ENCODE measurements at places on chromosomes 2 and 18. TPM values are rescaled to one million over a fixed set of nuclear protein-coding genes. Genes with fewer than 3 reads are reported as not detected.

- H3K27ac ChIP-seq: no peak overlapping the region
- H3K27me3 ChIP-seq: no peaks in the 10 kb centered on the region
- H3K4me1 ChIP-seq: no peaks in the 10 kb centered on the region
- DNase-seq: no peak
- H3K36me3 ChIP-seq: no peaks in the 10 kb centered on the region
- H3K4me3 ChIP-seq: no peak overlapping the region
Observed at GRCh38 chr2:112831513-112831845, 5.1 kb downstream of the IL1B start.

MSH6 gene
- 80.7 TPM for total RNA-seq

DNA sequence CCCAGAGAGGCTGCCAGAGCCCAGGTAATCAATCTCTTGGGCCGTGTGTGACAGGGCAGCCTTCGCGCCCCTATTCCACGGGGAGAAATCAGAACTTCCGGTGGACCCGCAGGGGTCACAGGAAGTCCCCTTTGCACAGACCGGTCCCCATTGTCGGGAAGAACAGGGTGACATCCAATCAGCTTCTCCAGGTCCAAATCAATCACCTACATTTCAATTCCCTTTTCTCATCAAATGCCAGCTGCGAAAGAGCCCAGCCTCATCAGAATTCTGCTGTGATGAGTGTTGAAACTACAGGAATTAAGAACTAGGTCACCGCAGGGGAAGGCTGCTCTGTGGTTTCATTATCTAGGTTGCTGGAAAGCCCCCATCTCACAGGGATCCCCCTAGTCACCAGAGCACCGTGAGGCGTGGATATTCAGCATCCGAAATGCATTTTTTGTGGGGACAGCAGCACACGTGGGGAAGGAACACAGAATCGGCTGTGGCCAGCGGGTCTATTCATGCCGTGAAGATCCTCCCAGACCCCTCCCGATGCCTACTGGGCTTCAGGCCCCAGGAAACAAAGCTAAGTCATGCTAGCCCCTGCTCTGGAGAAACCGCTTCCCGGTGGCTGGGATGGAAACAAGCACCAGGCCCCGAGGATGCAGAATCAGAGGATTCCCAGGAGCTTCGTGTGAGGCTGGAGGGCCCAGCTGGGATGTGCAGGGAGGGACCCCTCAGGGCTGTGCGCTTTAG is 193.7 kb upstream of the ID2 start:
- DNase-seq: no peak
- no peaks in the 10 kb centered on the region for H3K36me3 ChIP-seq
- no peak overlapping the region for H3K27ac ChIP-seq

DNA sequence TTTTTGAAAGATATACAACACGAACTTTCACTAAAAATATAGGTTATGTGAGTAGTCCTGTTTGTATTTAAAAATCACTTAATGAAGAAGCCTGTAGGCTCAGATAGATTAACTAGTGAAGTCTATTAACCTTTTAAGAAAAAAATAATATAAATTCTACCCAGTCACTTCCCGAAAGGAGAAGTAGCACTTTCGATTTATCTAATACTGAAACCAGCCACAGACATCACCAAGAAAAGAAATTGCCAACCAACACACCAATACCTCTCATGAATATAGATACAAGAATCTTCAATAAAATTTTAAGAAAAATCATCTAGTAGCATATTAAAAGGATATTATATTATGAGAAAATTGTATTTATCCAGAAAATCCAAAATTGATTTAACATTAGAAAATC is 160.5 kb downstream of the GALNT13 start:
- no peak for DNase-seq
- H3K36me3 ChIP-seq: no peaks in the 10 kb centered on the region
- H3K27ac ChIP-seq: no peak overlapping the region
- H3K4me1 ChIP-seq: no peaks in the 10 kb centered on the region

ZNF521 gene
- 442 TPM for total RNA-seq

SPC25 gene
- total RNA-seq: 3.3 TPM

GRCh38 chr2:26911911-26912861 is 58.3 kb upstream of the MAPRE3 start:
- no peak overlapping the region for H3K27ac ChIP-seq
- no peak overlapping the region for H3K4me3 ChIP-seq
- peaks cover 55% of the 10 kb centered on the region for H3K4me1 ChIP-seq
- H3K27me3 ChIP-seq: no peaks in the 10 kb centered on the region

RNU2-63P gene
- total RNA-seq: not detected

TIA1 gene
- total RNA-seq: 135 TPM

DNA sequence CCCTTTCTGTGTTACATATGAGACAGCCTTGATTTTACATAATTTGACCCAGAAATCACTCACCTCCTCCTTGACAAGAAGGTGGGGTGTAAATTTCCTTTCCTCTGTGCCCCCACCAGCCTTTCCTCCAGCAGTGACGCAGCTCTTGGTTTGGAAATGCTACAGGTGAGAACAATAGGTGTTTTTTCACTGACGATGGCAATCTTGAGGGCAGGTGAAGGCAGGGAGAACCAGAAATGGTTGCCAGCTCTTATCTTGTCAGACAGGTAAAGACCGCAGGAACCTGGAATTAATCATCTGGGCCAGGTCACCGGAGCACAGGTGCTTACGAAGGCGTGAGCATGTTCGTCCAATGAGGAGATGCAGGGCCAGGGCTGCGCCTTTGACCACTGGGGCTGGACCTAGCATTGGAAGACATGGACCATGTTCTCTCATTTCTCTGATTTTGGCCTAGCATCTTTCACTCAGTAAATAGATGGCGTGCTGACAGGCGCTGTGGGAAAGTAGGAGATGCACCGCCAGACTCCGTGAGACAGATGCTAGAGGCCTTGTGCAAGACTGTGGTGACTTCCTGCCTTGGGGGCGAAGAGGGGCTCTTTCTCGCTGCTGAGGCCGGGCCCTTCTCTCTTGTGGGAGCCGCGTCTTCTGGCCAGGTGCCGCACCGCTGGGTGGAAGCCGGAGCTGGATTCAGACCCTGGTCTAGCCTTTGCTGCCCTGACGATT is 4.0 kb downstream of the CIDEA start:
- H3K4me3 ChIP-seq: no peak overlapping the region
- no peak overlapping the region for H3K27ac ChIP-seq
- no peaks in the 10 kb centered on the region for H3K36me3 ChIP-seq

- no peaks in the 10 kb centered on the region for H3K4me1 ChIP-seq
- no peak overlapping the region for H3K27ac ChIP-seq
- H3K27me3 ChIP-seq: no peaks in the 10 kb centered on the region
- H3K36me3 ChIP-seq: no peaks in the 10 kb centered on the region
- no peak overlapping the region for H3K4me3 ChIP-seq
Observed at GRCh38 chr18:78074400-78075020, 824.9 kb downstream of the GALR1 start.

DNA sequence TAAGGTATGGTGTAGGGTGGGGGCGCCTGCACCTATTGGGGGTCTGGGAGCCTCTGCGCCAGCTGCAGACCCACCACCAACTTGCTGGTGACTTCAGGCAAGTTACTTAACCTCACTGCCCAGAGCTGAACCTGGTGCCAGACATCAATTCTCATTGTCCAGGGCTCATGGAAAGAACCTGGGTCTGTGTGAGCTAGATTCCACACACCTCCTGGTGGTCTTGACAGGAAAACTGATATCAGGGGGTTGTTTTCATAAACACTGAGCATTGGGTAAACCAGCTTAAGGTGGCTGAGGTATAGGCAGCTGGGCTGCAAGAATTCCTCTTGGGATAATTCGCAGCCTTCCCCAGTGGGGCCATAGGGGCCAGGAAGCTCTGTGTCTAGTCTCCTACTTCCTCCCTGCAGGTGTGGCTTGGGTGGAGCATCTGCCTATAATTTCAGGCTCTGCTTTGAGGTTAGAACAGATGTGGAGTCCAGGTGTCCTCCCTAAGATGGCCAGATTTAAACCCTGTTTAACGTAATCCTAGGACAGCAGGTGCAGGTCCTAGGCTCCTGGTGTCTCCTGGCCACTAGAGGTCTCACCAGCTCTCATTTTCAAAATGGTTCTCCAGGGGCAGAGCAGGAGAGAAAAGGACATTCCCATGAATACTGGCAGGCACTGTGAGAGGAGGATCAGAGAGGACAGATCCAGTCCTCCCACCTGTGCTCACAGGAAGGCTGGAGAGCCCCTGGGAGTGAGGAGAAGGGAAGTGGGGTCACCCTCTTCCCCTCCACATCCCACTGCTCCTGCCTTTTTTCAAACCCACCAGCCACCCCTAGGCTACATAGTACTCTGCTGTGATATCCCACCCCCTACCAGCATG is 100.4 kb upstream of the SMAD2 start:
- no peaks in the 10 kb centered on the region for H3K27me3 ChIP-seq
- H3K36me3 ChIP-seq: no peaks in the 10 kb centered on the region
- DNase-seq: peak; percentile 73
- no peak overlapping the region for H3K4me3 ChIP-seq
- no peak overlapping the region for H3K27ac ChIP-seq

GRCh38 chr2:210844016-210844415 is 287.6 kb downstream of the CPS1 start:
- peaks cover under 1% of the 10 kb centered on the region for H3K4me1 ChIP-seq
- no peaks in the 10 kb centered on the region for H3K36me3 ChIP-seq
- no peak for DNase-seq
- H3K27ac ChIP-seq: no peak overlapping the region

ACOXL gene
- 1.7 TPM for total RNA-seq

- peaks cover 12% of the 10 kb centered on the region for H3K4me1 ChIP-seq
- no peak overlapping the region for H3K27ac ChIP-seq
- H3K4me3 ChIP-seq: no peak overlapping the region
- no peaks in the 10 kb centered on the region for H3K36me3 ChIP-seq
Observed at GRCh38 chr18:50793641-50794565, 25.9 kb downstream of the MRO start.

TUBA3E gene
- total RNA-seq: not detected

POTEJ gene
- 1.1 TPM for total RNA-seq

- no peak for DNase-seq
- H3K36me3 ChIP-seq: no peaks in the 10 kb centered on the region
- H3K27ac ChIP-seq: no peak overlapping the region
- no peak overlapping the region for H3K4me3 ChIP-seq
Observed at GRCh38 chr2:26522325-26522724, 44.4 kb upstream of the OTOF start.

GRCh38 chr2:85892216-85892944 is 3.6 kb upstream of the ST3GAL5 start:
- no peaks in the 10 kb centered on the region for H3K36me3 ChIP-seq
- H3K27me3 ChIP-seq: no peaks in the 10 kb centered on the region
- H3K4me3 ChIP-seq: no peak overlapping the region
- DNase-seq: no peak

- no peak overlapping the region for H3K4me3 ChIP-seq
- H3K27me3 ChIP-seq: no peaks in the 10 kb centered on the region
- H3K4me1 ChIP-seq: peaks cover 7% of the 10 kb centered on the region
Observed at GRCh38 chr2:62540408-62541168, 34.6 kb upstream of the TMEM17 start.

ZNF513 gene
- total RNA-seq: 31.7 TPM

- H3K4me1 ChIP-seq: peaks cover 52% of the 10 kb centered on the region
- DNase-seq: no peak
- no peaks in the 10 kb centered on the region for H3K27me3 ChIP-seq
- H3K27ac ChIP-seq: peak overlapping the region; percentile 20
- H3K36me3 ChIP-seq: no peaks in the 10 kb centered on the region
Observed at GRCh38 chr2:163469561-163469962, 266.2 kb downstream of the FIGN start.

- peaks cover 27% of the 10 kb centered on the region for H3K27me3 ChIP-seq
- H3K27ac ChIP-seq: peak overlapping the region; percentile 31
- peak; percentile 88 for DNase-seq
Observed at GRCh38 chr2:120253021-120253882, 600 bp downstream of the RALB start.

- H3K27ac ChIP-seq: no peak overlapping the region
- H3K4me1 ChIP-seq: peaks cover 4% of the 10 kb centered on the region
- DNase-seq: no peak
- no peak overlapping the region for H3K4me3 ChIP-seq
- no peaks in the 10 kb centered on the region for H3K27me3 ChIP-seq
Observed at GRCh38 chr2:233076749-233077148, 16.6 kb downstream of the INPP5D start.

- no peaks in the 10 kb centered on the region for H3K27me3 ChIP-seq
- no peaks in the 10 kb centered on the region for H3K4me1 ChIP-seq
- no peaks in the 10 kb centered on the region for H3K36me3 ChIP-seq
Observed at GRCh38 chr2:107107351-107107750, 221.4 kb upstream of the ST6GAL2 start.

FOXI3 gene
- not detected for total RNA-seq

Measured in cardiac muscle cell (in vitro differentiated cells and primary cell).